ENCODE measurements at places on chromosomes 2 and 18.

- DNase-seq = no peak
Measured at GRCh38 chr2:136863874-136864273, 98.5 kb downstream of the THSD7B start.

DNA sequence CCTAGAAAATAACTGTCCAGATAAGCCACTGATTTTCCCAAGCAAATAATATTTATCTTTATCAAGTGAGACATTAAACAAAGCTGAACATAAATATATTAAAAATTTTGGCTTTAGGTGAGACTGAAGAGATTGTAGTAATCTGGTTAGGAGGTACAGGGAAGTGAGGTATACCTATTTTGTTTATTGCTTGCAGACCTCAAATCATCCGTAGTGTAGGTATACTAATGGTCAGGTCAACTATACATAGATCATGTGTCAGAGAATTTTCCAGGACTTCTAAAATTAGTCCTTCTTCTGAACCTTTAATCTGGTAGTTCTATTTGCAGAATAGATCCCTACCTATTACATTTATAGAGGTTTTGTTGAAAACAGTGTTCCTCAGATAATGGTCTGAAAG is 41.5 kb downstream of the SP140 start:
- DNase-seq = no peak

- no peak for DNase-seq
Measured at GRCh38 chr2:195319112-195319460, 337.9 kb upstream of the SLC39A10 start.

GRCh38 chr2:105473011-105473410 is 74.2 kb upstream of the FHL2 start:
- DNase-seq = no peak

DNA sequence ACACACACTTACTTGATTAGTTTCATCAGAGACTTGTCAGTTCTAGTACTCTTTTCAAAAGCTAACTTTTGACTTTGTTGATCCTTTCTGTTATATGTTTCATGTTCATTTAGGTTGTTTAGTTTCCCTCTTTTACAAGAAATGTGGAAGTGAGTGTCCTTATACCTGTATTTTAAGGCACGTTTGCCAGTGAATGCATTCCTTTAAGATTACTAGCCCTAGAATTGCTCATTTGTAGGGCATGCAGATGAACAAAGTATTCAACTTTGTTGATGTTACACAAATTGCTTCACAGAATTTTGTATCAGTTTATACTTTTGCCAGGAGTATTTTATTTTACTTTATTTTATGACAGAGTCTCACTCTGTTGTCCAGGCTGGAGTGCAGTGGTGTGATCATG is 6.3 kb downstream of the IL1RL2 start:
- no peak for DNase-seq

DNA sequence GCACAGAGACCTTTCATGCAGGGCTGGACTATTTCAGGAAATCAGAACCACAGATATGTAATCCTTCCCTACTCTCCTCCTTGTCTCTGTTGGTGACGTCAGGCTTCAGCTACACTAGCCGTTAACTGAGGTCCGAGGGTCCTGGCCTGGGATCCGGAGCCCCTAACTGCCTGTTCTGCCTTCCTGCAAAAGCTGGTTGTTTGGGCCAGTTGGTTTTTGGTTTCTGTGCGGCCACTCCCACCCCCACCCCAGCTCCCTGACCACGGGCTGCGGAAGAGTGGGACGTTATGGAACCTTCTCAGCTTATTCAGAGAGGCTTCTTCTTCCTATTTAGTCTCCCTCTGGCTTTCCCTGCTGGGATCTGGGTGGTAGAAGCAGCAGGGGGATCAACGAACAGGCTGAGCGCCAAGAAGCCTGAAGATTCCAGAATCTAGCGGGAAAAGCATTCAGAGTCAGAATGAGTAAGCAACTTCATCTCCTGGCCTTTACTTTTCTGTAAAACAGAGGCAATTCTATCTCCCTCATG is 49.3 kb upstream of the ROCK2 start:
- DNase-seq = no peak

DNA sequence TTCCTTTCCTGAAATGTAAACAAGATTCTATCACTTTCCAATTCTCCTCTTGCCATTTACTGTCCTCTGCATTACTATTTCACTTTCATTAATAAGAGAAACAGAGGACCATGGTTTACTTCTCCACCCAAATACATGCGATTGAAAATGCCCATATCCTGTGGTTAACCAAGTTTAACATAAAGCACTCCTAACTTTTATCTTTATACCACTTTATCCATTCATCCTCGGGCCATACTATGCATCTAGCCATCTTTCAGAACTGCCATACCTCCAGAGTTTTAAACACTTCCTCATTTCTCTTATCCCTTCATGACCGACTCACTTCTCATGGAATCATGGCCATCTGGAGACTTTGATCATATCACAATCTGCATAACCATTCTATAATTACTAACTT is 1182.3 kb downstream of the CNTNAP5 start:
- DNase-seq = no peak

- DNase-seq = no peak
Measured at GRCh38 chr2:202187570-202187969, 50.8 kb downstream of the SUMO1 start.

- no peak for DNase-seq
Measured at GRCh38 chr2:133092571-133092970, 422.6 kb upstream of the LYPD1 start.

DNA sequence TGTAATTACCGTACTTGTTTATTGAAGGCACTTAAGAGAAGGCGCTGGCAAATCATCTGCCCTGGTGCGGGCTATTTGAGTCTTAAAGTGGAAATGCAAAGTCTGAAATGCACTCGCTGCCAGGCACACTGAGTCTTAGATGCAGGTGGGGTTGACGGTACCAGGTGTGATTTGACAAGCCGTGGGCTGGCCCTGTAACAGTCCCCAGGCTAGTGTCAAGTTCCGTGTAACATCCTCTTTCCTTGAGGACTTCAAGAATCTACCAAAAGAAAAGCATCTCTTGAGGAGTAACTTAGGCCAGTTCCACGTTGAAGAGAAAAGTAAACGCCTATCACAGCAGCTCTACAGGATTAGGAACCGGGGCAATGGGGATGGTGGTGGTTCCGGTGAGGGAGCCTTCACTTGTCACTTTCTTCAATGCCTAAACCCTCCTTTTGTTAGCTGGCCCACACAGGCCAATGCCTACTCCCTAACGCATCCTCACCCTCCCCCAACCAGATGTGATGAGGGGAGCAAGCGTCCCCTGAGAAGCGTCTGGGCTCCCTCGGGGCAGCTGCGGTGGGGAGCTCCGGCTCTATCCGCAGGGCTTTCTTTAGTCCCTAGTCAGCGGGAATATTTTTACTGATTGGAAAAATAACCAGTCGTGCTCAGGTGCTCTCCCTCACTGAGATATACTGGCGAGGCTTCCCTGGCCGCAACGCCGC is 1.5 kb upstream of the UGP2 start:
- no peak for DNase-seq

GRCh38 chr2:153589586-153589985 is 111.0 kb upstream of the RPRM start:
- DNase-seq = no peak

DNA sequence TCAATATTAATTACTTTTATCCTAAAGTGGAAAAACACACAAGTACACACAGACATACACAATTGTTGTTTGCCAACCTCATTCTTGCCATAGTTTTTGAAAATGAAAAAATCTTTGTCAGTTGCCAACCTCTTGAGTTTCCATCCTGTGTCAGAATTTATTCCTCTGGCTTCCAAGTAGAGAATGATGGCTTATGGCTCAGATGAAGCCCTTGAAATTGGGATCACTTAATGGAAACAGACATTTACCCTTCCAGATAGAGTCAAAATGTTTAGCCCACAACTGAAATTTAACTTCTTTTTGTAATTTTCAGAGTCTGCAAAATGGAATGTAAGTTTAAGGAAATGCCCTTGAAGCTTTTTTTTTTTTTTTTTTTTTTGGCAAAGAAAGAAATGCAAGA is 321.6 kb upstream of the TNP1 start:
- no peak for DNase-seq

GRCh38 chr18:57784034-57784800 is 18.9 kb downstream of the ATP8B1 start:
- DNase-seq = no peak
